Kidney glomerular epithelial cell (primary cell): ENCODE measurements at places on chromosomes 1 and 21.

DNA sequence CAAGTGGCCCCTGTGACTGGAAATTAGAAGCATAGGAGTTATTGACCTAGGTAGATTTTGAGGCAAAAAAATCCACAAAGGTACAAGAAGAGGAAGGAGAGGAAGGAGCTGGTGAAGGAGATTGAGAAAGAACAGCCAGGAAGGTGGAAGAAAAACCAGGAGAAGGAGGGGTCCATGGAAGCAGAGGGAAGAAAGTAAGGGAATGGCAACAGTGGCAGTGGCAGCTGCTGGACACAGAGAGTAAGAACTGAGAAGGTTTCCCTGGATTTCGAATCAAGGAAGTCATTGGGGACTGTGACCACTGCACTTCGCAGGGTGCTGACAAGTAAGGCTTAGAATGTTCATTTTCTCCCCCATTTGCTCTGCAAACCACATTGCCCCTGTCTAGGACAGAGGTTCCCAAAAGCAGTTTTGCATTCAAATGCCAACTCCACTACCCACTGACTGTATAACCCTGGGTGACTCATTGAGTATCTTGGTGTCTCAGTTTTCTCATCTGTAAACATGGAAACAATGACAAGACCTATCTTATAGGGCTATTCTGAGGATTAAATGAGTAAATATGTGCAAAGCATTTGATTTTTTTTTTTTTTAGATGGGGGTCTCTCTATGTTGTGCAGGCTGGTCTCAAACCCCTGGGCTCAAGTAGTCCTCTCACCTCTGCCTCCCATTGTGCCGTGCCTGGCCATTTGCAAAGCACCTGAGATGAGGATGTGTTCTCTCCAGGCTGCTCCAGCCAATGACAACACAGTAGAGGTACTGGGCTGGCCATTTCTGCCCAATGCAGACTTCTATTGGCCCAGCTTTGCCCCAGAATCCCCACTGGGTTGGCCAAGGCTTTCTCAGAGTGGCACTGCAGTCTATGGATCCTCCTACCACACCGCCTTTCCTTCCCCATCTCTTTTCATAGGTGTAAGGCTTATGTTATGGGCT, 9.3 kb upstream of the CAPN2 start:
- peak; percentile 67 for DNase-seq

DNA sequence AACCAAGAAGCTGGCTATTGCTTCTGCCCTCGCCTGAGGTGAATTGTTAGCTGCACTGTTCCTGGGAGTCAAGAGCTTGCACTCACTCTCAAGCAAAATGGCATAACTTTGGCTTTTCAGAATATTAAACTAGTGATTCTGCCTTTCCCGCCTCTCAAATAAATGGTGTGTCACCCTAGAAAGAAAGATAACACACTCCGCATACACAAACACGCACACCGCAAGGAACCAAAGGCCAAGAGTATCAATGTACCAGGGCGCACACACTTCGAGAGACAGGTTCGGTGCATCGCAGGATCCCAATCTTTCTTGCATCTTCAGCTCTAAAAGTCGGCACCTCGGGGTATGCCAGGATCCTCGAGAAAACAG, 470 bp upstream of the RTCA start:
- peak; percentile 53 for DNase-seq

DNA sequence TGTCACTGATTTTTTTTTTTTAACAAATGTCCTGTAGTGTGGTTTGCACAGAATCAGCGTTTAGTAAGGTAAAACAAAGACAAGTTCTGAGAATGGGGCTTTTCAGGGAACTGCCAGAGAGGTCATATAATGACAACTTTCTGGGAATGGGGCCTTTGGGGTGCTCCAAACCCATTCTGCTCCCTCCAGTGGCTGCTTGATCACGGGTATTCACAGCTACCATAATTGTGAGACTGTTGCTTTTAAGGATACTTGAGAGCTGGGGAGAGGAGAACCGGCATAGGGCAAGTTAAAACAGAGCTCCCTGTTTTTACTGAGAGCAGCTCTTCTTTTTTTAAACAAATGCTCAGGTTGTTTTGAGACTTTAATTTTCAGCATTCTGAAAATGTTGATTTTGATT, 48.2 kb downstream of the CYP2J2 start:
- DNase-seq = no peak

DNA sequence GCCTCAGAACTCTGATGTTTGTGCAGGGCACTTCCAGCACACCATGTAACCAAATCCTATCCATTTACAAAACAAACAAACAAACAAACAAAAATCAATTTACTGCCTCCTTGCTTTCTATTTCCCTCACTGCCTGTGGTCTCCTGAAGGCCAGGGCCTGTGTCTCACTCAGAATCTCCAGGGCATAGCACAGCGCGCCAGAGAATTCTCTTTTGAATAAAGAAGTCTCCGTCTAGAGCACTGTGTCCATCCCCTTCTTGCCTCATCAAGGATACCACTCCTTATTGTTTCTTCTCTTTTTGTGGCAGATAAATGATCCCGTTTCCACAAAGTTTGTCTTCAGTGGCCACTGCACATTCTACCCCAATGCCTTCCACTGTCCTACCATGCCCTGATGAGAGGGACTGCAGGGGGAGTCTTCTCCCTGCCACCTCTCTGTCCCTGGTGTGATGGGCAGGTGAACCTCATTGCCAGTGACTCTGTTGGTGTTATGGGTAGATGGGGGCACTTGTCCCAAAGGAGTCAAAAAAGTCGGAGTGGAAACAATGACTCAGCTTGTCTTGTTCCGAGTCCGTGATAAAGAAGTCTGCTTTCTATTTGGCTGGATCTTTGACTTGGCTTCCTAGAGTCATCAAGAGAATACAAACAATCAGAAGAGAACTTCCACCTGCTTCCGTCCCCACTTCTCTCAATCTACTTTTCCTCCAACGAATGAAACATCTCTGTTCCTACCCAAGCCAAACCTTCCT, 30.0 kb downstream of the XCL2 start:
- no peak for DNase-seq

DNA sequence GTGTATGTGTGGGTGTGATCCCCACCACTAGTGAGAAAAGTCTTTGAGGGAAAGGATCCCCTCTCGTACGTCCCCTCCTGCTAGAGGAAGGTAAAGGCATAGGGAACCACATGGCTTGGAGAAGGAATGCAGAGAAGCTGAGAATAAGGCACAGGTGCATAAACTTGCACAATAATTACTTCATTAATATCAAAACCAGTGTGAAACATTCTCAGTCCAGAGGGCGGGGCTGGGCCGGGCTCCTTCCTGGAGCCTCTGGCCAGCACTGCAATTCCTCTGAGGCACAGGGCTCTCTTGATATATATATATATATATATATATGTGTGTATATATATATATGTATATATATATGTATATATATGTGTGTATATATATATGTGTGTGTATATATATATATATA, 162.6 kb downstream of the TSEN15 start:
- no peak for DNase-seq

- peak; percentile 59 for DNase-seq
Measured at GRCh38 chr1:46036894-46037839, 95.3 kb downstream of the PIK3R3 start.

- no peak for DNase-seq
Measured at GRCh38 chr1:235888119-235888643, 21.5 kb upstream of the LYST start.

DNA sequence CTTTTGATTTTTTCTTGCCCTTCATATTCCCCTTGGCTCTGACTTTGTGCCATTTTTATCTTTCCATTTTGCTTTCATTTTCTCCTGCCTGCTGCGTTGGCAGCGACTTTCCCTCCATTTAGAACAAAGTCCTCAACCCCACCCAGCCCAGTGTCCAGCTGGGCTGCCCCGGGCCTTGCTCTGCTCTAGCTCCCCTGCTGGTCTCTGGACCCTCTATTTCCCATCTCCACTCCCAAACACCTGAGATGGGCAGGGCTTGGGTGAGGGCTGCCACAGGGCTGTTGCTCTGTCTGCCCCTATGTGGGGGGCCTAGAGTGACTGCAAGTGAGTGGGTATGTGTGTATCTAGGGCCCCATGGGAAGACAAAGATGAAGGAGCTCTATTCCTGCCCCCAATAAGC, 7.3 kb upstream of the ADAM15 start:
- DNase-seq = no peak
